CD4-positive, CD25-positive, alpha-beta regulatory T cell (primary cell): ENCODE measurements at places on chromosomes 2 and 18. TPM values are rescaled to one million over a fixed set of nuclear protein-coding genes. Genes with fewer than 3 reads are reported as not detected.

- no peak for DNase-seq
- no peaks in the 10 kb centered on the region for H3K36me3 ChIP-seq
- no peaks in the 10 kb centered on the region for H3K27me3 ChIP-seq
- H3K27ac ChIP-seq: no peak overlapping the region
- no peak overlapping the region for H3K4me3 ChIP-seq
- no peaks in the 10 kb centered on the region for H3K4me1 ChIP-seq
These were observed 558.8 kb upstream of the CHAC2 start for GRCh38 chr2:53208815-53209214.

- no peak overlapping the region for H3K27ac ChIP-seq
- H3K27me3 ChIP-seq: no peaks in the 10 kb centered on the region
- H3K4me1 ChIP-seq: peaks cover 6% of the 10 kb centered on the region
- H3K36me3 ChIP-seq: peaks cover 17% of the 10 kb centered on the region
- H3K4me3 ChIP-seq: no peak overlapping the region
These were observed 100.7 kb downstream of the NFATC1 start for GRCh38 chr18:79496237-79496977.

GRCh38 chr2:144939590-144939989, 419.7 kb upstream of the ZEB2 start:
- H3K4me3 ChIP-seq: no peak overlapping the region
- no peaks in the 10 kb centered on the region for H3K4me1 ChIP-seq
- no peak overlapping the region for H3K27ac ChIP-seq
- no peaks in the 10 kb centered on the region for H3K36me3 ChIP-seq
- peaks cover 2% of the 10 kb centered on the region for H3K27me3 ChIP-seq
- no peak for DNase-seq

- peaks cover 100% of the 10 kb centered on the region for H3K4me1 ChIP-seq
- H3K27me3 ChIP-seq: no peaks in the 10 kb centered on the region
- H3K27ac ChIP-seq: peak overlapping the region; percentile 49
- DNase-seq: peak; percentile 89
- H3K4me3 ChIP-seq: peak overlapping the region; percentile 66
These were observed 8.1 kb downstream of the LBH start for GRCh38 chr2:30239308-30239985.

DNA sequence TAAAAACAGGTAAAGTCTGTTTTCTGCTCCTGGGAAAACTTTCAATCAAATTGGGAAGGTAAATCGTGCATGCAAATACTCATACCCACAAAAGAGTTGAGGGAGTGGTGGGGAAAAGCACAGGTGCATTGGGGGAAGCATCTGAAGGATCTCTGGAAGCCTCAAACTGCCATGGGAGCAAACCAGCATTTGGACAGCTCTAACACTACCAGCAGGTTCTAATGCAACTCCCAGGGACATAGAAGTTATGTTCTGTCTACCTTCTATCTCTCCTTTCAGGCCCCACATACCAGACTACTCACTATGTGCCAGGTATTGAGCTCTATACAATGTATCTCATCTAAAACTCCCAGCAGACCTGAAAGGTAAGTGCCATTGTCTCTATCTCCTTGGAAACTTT, 933.7 kb downstream of the NRXN1 start:
- no peak overlapping the region for H3K27ac ChIP-seq
- H3K36me3 ChIP-seq: no peaks in the 10 kb centered on the region
- no peak for DNase-seq
- H3K4me1 ChIP-seq: no peaks in the 10 kb centered on the region
- no peak overlapping the region for H3K4me3 ChIP-seq
- H3K27me3 ChIP-seq: no peaks in the 10 kb centered on the region

DNA sequence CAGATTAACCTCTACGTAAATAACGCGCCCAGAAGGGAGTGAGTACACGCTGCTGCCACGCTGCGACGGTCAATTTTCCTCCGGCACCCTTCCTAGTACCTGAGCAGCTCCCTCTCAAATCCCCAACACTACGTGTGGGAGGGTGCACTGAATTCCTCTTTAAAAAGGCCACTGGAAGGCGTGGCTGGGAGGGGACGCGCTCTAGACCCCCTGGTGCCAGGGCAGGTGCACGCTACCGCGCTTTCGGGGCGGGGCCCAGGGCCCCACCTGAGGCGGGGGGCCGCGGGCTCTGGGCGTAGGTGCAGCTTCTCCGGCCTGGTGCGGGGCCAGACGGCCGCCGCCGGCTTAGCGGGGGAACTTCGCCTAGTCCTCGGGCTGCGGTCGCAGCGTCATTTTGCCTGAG, 668 bp upstream of the ANKRD12 start:
- H3K4me3 ChIP-seq: peak overlapping the region; percentile 88
- no peaks in the 10 kb centered on the region for H3K27me3 ChIP-seq
- H3K4me1 ChIP-seq: peaks cover 61% of the 10 kb centered on the region
- DNase-seq: no peak

The CPO gene
- not detected for polyA plus RNA-seq

The CFAP53 gene
- not detected for polyA plus RNA-seq
